T-helper 17 cell (primary cell): ENCODE measurements at places on chromosomes 13 and 19. TPM values are rescaled to one million over a fixed set of nuclear protein-coding genes. Genes with fewer than 3 reads are reported as not detected.

DNA sequence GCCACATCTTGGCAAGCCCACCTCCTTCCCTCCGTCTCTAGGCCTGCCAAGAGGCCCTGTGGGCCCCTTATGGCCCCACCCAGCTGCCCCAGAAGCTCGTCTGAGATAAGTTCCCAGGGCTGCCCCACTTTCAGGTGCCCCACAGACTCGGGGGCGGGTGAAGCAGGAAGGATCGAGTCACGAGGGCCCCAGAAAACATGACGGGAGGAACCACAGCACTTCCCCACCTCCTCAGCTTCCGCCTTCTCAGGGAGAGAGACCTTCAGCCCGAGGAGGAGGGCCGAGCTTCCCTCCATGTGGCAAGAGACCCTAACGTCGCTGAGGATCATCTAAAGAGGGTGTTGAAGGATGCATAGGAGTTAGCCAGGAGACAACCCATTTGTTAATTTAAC lies 4.5 kb upstream of the IL12RB1 start:
- no peaks in the 10 kb centered on the region for H3K27me3 ChIP-seq
- peaks cover 42% of the 10 kb centered on the region for H3K4me1 ChIP-seq
- DNase-seq = peak; percentile 74
- peak overlapping the region; percentile 99 for H3K27ac ChIP-seq

Gene PHLDB3
- total RNA-seq = 40.5 TPM

GRCh38 chr13:34941436-34941834 lies 635 bp upstream of the NBEA start:
- peak overlapping the region; percentile 92 for H3K4me3 ChIP-seq
- peaks cover 16% of the 10 kb centered on the region for H3K4me1 ChIP-seq
- no peak overlapping the region for H3K27ac ChIP-seq
- H3K36me3 ChIP-seq = peaks cover 4% of the 10 kb centered on the region

Gene SMARCA4
- 94.0 TPM for total RNA-seq

Gene CEP89
- 9.8 TPM for total RNA-seq
